ENCODE measurements at places on chromosomes 2 and 18.

DNA sequence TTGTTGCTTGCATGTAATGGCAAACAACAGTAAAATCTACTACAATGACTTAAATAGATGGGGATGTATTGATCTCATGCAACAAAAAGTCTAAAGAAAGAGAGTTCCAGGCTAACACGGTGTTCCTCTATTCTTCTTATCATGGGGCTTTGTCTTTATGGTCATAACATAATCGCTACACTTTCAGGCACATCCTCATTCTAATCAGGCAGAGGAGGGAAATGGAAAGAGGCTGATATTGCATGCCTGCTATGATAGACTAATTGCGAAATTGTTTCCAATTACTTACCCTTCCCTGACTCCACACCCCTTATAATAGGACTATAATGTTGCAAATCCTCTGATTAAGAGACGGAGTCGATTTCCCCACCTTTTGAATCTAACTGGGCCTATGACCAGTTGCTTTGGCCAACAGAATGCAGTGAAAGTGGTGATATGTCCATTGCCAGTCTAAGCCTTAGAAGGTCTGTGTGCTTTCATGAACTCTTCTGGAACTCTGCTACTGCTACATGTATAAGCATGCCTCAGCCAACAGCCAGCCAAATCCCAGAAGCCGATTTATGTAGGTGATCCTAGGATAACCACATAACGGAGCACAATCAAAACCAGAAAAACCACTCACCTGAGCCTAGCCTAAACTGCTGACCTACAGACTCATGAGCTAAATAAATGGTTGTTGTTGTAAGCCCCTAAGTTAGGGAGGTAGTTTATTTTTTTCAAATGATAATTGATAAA lies 180.3 kb upstream of the TACR1 start:
- no peak for DNase-seq

- DNase-seq: no peak
Measured at GRCh38 chr2:229118927-229119326, 152.2 kb downstream of the PID1 start.

DNA sequence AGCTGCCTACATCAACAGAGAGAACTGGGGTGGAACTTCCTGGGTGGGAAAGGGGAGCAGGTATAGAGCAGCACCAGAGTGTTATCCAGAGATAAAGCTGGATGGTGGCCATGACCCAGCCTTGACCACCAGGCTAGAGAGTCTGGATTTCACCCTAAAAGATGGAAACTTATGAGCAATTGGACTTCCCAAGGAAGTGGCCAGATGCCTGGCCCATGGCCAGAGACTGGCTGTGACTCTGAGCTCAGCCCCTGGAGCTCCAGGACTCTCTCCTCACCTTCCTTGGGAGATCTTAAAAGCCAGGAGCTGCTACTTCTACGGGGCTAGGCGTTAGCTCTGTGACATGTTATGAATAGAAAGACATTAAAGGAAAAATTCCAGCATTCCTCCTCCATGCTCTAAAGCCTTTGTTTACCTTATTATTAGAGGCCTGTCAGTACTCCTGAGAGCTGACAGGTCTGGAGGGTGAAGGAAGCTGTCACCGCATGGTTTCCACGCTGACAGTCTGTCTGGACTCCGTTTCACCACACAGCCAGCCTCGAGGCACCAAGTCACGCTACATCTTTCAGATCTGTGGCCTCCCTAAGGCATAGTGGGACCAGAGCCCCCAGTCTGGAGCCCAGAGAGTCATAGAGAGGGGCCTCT lies 260.0 kb upstream of the SIX2 start:
- no peak for DNase-seq

DNA sequence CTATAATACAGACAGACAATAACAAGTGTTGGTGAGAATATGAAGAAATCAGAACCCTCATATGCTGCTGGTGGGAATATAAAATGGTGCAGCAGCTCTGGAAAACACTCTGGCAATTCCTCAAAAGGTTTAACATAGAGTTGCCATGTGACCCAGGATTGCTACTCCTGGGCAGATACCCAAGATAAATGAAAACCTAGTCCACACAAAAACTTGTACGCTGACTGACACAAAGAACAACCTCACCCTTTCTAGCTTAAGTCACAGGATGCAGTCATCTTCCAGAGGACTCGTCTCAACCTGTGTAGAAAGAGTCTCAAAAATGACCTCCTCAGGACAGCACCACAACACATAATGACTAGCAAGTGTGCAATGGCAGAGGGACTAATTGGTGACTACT lies 71.6 kb upstream of the ACAA2 start:
- DNase-seq: no peak

- peak; percentile 60 for DNase-seq
Measured at GRCh38 chr18:79988071-79988450, 302 bp downstream of the TXNL4A start.

DNA sequence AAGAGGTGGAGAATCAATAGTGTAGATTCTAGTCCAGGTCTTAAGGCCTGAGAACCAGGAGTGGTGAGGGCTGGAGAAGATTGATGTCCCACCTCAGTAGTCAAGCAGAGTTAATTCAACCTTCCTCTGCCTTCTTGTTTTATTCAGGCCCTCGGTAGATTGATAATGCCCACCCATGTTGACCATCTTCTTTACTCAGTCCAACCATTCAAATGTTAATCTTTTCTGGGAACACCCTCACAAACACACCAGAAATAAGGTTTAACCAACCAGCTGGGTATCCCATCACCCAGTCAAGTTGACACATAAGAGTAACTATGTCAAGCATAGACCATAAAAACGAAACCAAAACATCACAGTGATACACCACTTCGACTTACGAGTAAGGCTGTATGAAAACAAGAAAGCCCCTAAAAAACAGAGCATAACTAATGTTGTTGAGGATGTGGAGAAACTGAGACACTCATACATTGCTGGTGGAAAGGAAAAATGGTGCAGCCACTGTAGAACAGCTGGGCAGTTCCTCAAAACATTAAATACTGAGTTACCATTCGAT lies 57.5 kb downstream of the SLC35F5 start:
- no peak for DNase-seq

- DNase-seq: no peak
Measured at GRCh38 chr2:172725284-172725683, 10.4 kb upstream of the RAPGEF4 start.

- peak; percentile 13 for DNase-seq
Measured at GRCh38 chr2:176554101-176555048, 285.1 kb downstream of the MTX2 start.

DNA sequence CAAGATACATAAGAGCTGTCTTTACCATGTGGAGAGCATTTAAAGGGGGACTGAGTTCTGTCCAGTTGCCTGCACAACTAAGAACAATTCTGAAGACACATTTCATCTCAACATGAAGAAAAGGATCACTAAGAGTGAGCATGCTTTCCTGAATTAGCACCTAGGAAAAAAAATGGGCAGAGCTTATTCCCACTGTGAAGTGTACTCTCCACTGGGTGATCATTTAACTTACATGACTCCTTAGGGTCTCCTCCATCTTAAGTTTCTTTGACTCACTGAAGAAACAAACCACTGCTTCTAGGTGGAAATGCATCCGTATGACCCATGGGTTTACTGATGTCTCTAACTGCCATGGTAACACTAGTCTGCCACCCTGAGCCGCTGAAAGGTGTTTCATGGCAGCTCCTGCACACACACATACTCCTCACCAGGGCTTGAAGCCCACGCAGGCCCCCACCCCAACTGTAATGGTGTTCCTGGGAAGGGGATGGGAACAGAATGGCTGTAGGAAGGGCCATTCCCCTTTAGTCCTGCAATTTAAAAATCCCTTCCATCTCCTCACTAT lies 27.1 kb downstream of the HDLBP start:
- no peak for DNase-seq

DNA sequence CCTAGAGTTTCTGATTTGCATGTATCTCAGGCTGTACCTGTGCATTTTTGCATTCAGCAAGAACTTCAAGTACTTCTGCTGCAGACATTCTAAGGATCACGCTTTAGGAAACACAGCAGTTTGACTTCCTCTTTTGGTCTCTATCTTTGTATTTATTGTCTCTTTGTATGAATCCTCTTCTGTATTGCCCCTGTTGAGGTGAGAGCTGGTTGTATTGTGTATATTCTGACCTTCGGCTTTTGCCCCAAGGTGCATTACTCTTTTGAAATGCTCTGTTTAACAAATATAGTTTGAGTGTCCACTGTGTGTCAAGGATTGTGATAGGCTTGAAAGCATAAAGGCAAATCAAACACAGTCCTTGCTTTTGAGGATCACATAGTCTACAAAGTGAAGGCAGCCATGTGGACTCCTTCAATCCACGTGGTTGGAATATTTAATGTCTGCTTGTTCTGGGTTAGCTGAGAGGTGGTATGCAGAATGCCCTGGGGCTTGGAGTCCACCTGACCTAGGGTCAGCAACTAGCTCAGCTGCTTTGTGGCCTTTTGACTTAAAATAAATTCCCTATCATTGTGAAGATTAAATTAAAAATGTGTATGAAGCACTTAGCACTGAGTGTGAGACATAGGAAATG lies 108.1 kb downstream of the LYPD6 start:
- DNase-seq: no peak

- peak; percentile 55 for DNase-seq
Measured at GRCh38 chr2:69724540-69725159, 17.3 kb upstream of the ANXA4 start.

DNA sequence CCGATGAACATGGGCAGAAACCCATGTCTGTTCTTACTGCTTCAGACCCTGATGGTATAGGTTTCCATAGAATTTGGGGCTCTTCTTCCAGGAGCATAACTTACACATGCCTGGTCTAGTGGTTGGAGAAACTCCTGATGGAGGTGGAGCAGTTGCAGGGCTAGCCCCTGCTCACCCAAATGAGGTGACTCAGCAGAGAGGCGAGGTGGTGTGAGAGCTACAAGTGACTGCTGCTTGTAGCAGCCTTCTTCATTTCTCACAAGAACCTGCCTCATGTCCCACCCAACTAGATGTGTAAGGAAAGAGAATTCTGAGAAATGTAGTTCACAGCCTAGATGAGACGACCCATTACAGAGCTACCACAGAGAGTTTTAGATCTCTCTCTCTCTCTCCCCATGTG lies 105.3 kb downstream of the ZNF407 start:
- DNase-seq: no peak
